ENCODE measurements at places on chromosomes 6 and 20.

DNA sequence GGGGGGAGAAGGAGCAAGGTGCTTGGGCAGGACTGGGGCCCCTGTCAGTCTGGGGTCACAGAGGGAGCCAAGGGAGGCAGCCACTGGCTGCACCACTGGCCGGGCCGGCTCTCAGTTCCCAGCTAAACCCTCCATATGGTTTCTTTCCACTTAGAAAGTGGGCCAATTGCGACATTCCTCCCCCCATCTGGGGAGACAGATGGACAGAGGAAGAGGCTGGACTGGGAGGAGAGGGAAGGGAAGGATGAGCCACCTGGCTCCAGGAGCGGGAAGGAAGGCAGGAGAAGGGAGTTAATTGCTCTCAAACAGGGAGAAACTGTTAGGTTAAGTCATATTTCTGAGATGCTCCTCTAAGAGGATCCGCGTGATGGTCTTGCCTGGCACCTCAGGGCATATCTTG lies 82.2 kb downstream of the GRM4 start:
- DNase-seq: no peak

DNA sequence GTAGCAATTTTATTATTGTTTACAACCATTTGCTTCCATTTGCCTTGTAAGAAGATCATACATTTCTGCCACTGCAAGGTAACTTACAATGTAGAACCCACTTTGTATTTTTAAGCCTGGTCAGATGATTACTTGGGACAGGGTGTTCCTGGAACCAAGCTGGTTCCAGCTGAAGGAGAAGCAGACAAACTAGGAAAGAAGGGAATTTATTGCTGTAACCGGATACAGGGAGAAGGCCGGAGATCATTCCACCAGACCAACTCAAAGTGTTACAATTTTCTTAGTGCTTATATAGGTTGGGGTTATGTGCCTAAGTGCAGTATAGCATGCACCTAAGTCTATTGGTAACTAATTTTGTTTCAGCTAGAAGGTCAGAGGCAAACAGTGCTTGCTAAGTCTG lies 104.4 kb downstream of the MANEA start:
- DNase-seq: no peak

DNA sequence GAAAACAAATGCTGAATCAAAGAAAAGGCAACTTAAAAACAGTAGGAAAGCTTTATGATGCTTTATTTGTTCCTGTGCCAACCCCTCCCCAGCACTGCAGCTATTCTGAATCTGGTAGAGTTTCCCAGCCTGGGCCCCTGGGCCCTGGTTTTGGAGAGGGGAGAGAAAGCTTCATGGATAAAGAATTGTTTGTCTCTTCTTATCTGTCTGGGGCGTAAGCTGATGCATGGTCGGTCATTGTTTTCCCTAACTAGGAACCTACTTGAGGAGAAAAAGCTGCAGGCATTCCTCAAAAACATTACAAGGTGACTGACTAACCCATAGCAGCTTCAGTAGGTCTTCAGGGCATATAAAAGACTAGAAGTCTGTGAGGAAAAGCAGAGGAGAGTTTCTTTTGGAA lies 758.1 kb upstream of the EPHA7 start:
- DNase-seq: no peak

DNA sequence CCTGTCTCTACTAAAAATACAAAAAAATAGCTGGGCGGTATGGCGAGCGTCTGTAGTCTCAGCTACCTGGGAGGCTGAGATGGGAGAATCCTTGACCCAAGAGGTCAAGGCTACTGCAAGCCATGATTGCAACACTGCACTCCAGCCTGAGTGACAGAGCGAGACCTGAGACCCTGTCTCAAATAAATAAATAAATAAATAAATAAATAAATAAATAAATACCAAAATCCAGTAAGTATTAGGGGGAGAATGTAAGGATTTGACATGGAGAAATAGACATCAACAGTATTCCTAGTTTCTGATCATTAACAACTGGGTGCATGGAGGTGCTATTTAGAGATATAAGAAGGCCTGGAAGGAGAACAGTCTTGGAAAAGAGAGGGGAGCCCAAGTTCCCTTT lies 125.7 kb downstream of the MEI4 start:
- no peak for DNase-seq

- DNase-seq: no peak
Observed at GRCh38 chr6:111406200-111406721, 76.8 kb downstream of the REV3L start.
